Activated naive CD8-positive, alpha-beta T cell treated with anti-CD3 and anti-CD28 coated beads for 36 hours (primary cell): ENCODE measurements at places on chromosomes 6 and 20.

DNA sequence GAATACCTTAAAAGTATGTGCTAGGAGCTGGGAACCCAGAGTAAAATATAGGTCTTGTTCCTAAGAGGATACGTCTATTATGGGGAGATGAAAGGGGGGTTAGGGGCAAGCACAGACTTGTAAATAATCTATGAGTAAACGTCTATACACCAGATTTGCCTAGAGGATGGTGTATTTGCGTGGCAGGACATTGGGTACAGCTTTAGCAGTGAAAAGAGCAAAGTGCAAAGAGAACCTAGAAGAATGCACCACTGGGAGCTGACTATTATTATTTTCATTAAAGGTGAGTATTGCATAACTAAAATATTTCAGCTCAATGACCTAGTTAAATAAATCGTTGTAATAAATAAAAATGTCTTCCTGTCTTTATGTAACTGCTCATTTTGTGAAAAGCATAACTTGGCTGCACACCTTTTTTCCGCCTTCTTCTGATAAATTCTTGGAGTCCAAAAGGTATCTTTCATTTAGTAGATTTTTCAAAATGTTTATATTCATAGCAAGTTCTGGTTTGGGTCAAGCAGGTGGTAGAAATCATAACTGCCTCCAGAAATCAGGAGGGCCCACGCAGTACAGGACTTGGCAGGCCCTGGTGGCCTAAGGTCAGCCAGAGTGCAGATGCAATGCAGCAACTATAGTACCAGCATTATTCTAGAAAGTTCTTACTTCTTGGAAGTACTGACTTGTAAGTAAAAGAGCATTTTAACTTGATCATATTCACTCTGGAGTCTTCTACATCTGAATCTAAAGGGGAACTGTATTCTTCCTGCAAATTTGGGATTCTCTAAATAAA is 357.2 kb downstream of the PLCB1 start:
- DNase-seq, result no peak

DNA sequence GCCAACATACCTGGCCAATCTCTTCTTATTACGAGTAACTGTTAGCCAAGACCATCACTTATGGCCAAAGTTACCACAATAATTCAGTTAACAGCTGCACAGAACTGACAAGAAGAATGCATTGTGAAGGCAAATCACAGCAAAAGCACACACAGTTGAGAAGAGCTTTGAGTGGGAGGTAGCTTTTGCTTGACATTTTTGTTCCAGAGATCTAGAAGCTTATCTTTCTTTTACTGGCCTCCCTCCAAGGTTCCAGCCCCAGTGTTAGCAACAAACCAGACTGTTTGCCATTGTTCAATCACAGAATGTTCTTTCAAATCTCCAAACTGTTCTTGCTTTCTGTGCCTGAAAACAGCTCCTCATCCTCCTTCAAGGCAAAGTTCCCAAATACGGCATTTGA is 35.9 kb upstream of the IRAK1BP1 start:
- DNase-seq, result no peak

DNA sequence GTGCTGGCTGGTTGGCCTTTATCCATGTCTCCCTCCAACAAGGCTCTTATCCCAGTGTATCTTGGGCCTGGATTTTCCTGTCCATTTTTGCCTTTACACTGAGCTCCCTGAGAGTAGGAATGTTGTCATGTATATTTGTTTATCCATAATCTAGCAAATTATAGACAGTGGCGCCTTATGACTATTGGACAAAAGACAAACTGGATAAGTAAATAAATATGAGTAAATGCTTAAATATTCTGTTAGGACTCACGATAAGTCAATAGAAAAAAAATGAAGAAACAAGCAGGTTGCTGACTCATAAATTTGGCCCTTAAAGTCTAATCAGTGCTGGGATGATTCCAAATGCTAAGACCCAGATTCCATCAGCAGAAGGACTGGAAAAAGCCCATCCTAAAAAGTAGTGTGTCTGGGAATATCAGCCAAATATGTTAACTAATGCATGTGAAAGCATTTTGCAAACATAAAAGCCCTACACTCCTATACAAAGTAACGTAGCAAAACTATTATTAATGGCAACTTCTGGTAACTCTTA is 55.0 kb upstream of the PCSK2 start:
- DNase-seq, result no peak

- no peak for DNase-seq
Observed at GRCh38 chr6:22290045-22290444, 6.8 kb downstream of the PRL start.

DNA sequence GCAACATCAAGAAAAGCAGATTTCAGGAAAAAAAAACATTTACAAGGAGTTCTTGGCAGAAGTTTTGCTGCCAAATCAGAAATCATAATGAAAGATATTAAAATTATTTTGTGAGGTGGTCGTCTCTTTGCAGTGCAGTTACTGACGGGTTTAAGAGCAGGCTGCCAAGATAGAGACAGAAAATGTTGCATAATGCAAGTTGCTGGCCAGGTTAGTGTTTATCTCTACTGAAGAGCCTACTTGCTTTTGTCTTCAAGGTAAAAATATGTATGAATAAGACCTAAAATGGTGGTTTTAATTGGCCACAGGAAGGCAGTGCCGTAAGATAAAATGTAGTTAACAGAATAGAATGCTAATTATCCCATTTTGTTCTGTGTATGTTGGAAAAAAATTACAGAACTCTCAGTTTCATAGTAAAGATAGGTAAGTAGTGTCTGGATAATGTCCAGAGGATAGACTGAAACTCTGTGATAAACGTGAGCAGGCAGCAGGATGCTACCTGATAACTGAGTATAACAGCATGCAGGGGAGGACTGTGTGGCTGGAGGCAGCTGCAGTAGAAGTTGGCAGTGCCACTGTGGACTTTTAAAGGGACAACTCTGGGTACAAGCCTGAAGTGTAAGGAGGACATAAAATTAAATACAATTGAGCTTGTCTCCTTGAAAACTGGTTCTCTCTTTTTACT is 13.9 kb downstream of the FOXO3 start:
- DNase-seq, result no peak

GRCh38 chr6:34031625-34032383 is 114.1 kb downstream of the GRM4 start:
- no peak for DNase-seq

DNA sequence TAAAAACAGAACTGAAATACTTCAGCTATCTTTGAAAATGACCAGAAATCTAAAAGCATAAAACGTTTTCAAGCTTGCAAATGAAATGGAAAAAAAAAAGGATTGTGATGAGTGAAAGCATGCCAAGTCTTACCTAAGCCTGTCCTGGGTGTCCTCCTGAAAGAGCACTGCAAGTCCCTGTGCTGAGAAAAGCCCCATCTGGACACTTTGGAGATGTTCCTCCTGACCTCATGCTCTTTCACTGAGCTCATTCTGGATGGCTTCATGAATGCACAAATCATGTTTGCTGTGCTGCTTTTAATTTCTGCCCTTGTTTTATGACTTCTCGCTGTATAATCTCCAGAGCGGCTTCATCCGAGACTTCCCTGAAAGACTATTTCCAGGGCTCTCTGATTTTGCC is 136.0 kb downstream of the SOD2 start:
- no peak for DNase-seq
